ENCODE measurements at places on chromosomes 3 and 15.

DNA sequence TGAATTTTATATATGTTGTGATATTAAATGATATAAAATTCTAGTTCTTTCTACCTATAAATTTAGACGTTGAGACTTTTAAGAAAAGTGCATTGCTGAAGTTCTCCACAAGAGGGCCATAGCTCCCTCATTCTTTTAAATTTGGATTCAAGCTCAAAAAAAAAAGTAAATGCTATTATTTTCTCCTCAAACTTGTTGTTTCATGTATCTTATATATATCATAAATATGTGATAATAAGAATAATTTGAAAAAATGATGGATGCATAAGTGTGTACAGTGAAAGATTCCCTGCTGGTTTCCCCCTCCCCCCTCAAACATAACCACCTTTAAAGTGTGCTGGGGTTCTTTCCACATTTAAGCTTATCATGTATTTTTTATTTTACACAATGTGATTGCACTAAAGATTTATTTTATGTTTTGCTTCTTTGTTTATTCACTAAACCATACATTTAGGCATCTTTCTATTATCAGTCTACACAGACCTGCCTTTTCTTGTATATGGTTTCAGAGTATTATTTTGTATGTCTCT lies 769.4 kb upstream of the GOLIM4 start:
- peaks cover 12% of the 10 kb centered on the region for H3K4me1 ChIP-seq
- H3K27me3 ChIP-seq, result peaks cover 4% of the 10 kb centered on the region
- no peak overlapping the region for H3K4me3 ChIP-seq
- no peaks in the 10 kb centered on the region for H3K36me3 ChIP-seq
- no peak for DNase-seq
- no peak overlapping the region for H3K27ac ChIP-seq

- H3K27ac ChIP-seq, result no peak overlapping the region
- no peaks in the 10 kb centered on the region for H3K36me3 ChIP-seq
- peaks cover 51% of the 10 kb centered on the region for H3K4me1 ChIP-seq
- peaks cover 5% of the 10 kb centered on the region for H3K27me3 ChIP-seq
Observed at GRCh38 chr3:194079702-194080172, 56.2 kb upstream of the HES1 start.

DNA sequence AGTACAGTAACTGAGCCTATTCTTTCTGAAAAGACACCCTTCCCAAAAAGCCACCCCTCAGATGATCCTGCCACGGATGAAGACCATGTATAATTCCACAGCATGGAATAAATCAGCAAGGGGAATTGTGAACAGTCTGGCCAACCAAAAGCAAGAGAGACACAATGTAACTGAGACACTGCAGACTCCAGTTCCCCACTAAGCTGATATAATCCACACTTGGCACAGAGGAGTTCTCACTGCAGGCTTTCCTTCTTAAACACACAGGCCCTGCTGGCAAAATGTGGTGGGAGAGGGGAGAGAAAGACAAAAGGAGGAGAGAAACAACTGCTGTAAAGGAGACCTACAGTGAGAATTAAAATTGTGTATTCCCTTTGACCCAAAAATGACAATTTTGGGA lies 12.7 kb downstream of the GPR156 start:
- H3K4me1 ChIP-seq, result peaks cover 5% of the 10 kb centered on the region
- no peak for DNase-seq
- peaks cover 16% of the 10 kb centered on the region for H3K27me3 ChIP-seq
- H3K27ac ChIP-seq, result no peak overlapping the region

DNA sequence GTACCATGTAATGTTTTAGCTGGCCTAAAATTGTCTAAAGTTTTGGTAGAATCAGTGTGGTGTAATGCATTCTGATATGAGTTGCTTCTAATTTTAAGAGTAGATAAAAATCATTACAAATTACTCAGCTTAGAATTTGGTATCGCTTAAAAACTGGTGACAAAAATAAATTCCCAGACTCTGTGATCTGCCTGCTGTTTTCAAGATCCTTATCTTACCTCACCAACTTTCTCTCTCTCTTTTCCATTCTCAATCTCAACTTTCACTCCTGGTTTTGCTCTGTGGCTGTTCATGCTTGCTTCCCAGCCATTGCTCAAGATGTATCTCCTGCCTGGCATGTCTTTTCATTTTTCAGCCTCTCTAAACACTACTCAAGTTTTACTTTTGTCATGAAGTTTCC lies 45.7 kb downstream of the TCF12 start:
- peak overlapping the region; percentile 18 for H3K4me3 ChIP-seq
- no peaks in the 10 kb centered on the region for H3K27me3 ChIP-seq
- peaks cover 35% of the 10 kb centered on the region for H3K4me1 ChIP-seq
- peak overlapping the region; percentile 6 for H3K27ac ChIP-seq
- peaks cover 4% of the 10 kb centered on the region for H3K36me3 ChIP-seq

DNA sequence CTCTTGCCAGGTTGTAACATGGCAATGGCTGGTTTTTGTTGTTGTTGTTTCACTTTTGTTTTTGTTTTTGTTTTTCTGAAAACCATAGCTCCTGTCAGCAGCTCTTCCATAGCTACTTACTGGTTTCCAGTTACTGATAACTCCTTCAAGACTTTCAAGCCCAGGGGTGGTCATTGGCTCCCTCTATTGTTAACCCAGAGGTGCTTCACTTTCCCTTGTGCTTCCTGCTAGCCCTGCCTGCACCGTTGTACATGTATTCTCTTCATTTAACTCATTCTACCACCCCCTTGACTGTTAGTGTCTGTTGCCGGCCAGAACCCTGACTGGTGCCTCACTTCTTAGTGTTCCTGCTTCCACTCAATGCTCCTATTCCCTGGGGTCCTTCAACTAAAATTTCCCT lies 4.2 kb upstream of the TRAT1 start:
- DNase-seq, result no peak
- H3K27ac ChIP-seq, result no peak overlapping the region
- no peak overlapping the region for H3K4me3 ChIP-seq
- no peaks in the 10 kb centered on the region for H3K27me3 ChIP-seq
- no peaks in the 10 kb centered on the region for H3K36me3 ChIP-seq
- H3K4me1 ChIP-seq, result no peaks in the 10 kb centered on the region

DNA sequence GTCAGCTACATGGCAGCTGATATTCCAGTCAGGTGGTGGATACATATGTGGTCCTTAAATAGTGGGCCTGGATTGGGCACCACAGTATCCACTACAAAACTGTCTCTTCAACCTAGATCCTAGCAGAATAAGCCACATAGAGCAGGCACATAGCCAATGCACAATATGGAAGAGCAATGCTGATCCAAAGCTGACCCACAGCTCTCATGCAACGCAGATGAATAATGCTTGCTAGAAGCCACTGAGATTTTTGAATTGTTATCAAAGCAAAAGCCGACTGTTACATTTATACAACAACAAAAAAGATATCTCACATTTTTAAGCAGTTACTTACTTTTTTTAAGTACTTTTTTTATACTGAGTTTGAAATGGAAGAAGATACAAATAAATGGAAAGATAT lies 11.2 kb downstream of the CNTN3 start:
- H3K27ac ChIP-seq, result no peak overlapping the region
- no peak overlapping the region for H3K4me3 ChIP-seq
- no peaks in the 10 kb centered on the region for H3K36me3 ChIP-seq
- no peak for DNase-seq
- H3K27me3 ChIP-seq, result no peaks in the 10 kb centered on the region
- peaks cover 4% of the 10 kb centered on the region for H3K4me1 ChIP-seq

GRCh38 chr15:51302480-51302879 lies 35.9 kb downstream of the CYP19A1 start:
- H3K4me1 ChIP-seq, result no peaks in the 10 kb centered on the region
- no peak overlapping the region for H3K4me3 ChIP-seq
- DNase-seq, result no peak
- H3K27ac ChIP-seq, result no peak overlapping the region

GRCh38 chr15:90680371-90680935 lies 36.7 kb upstream of the BLM start:
- H3K27ac ChIP-seq, result no peak overlapping the region
- H3K4me3 ChIP-seq, result no peak overlapping the region
- H3K27me3 ChIP-seq, result no peaks in the 10 kb centered on the region
- DNase-seq, result no peak

DNA sequence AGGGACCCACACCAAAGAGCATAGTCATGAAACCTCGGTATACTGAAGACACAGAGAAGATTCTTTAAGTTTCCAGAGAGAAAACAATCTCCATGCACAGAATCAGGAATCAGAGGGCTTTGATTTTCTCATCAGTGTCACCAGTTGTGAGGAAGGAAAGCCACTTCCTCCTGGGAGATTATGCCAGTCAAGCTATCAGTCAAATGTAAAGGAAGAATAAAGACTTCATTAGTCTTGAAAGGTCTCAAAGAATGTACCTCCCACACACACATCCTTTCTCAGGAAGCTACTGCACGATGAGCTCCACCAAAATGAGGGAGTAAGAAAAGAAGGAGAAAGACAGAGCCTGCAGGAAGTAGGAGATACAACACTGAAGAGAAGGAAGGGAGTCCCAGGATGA lies 486.3 kb downstream of the SHQ1 start:
- no peaks in the 10 kb centered on the region for H3K36me3 ChIP-seq
- DNase-seq, result no peak
- no peaks in the 10 kb centered on the region for H3K4me1 ChIP-seq
- H3K27ac ChIP-seq, result no peak overlapping the region

- H3K4me1 ChIP-seq, result no peaks in the 10 kb centered on the region
- no peaks in the 10 kb centered on the region for H3K36me3 ChIP-seq
- no peaks in the 10 kb centered on the region for H3K27me3 ChIP-seq
- H3K4me3 ChIP-seq, result no peak overlapping the region
- no peak for DNase-seq
Observed at GRCh38 chr3:153373606-153374005, 211.6 kb downstream of the RAP2B start.

DNA sequence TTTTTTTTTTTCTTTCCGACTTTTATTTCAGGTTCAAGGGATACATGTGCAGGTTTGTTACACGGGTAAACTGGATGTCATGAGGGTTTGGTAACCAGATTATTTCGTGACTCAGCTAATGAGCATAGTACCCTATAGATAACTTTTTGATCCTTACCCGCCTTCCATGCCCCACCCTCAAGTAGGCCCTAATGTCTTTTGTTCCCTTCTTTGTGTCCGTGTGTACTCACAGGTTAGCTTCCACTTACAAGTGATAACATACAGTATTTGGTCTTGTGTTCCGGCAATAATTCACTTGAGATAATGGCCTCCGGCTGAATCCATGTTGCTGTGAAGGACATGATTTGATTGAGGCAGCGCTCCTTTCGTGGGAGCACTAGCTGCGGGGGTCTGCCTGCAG lies 402.8 kb upstream of the SGO1 start:
- H3K4me1 ChIP-seq, result peaks cover 8% of the 10 kb centered on the region
- no peaks in the 10 kb centered on the region for H3K27me3 ChIP-seq
- H3K36me3 ChIP-seq, result no peaks in the 10 kb centered on the region
- peak overlapping the region; percentile 44 for H3K27ac ChIP-seq

DNA sequence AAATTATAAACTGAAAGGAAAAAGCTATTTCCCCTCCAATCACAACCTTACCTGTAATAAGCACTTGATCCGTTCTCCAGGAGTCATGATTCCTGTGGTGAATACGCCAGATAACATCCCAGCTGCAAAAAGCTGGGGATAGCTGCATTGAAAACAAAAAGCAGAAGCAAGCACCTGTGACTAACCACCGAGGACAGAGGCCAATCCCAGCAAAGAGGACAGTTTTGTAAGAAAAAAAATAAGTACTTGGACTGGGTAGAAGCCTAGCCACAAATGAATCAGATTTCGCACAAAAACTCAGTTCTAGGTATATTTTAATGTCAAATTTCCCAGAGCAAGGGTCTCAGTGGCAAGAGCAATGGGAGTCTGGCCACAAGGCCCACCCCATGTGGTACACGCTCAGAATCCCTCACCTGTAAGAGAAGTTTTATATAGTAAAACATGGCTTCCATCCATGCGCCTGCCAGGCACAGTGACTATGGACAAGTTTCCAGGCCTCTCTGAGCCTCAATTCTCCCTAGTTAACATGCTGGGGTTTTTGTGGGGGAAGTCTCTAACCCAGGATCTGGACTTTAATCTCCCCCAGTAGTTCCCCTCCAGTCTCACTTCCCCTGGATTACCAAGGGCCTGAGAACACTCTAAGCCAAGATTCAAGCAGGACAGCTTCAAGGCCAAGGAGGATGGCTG lies 19.2 kb downstream of the SLC25A20 start:
- no peak overlapping the region for H3K27ac ChIP-seq
- H3K4me1 ChIP-seq, result no peaks in the 10 kb centered on the region
- H3K4me3 ChIP-seq, result no peak overlapping the region
- H3K36me3 ChIP-seq, result no peaks in the 10 kb centered on the region

DNA sequence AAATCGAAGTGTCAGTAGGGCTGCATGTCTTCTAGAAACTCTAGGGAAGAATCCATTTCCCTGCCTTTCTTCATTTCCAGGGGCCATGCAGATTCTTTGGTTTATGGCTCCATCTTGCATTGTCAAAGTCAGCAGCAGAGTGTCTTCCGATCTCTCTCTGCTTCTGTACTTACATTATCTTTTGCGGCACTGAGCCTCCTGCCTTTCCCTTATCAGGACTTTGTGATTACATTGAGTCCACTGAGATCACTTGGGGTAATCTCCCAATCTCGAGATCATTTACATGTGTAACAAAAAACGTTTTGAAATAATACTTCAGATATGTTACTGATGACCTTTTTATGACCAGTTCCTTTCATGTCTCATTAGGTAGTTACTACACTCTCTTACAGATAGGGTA lies 695.9 kb downstream of the NSUN3 start:
- no peak overlapping the region for H3K27ac ChIP-seq
- H3K36me3 ChIP-seq, result no peaks in the 10 kb centered on the region
- no peaks in the 10 kb centered on the region for H3K4me1 ChIP-seq

- no peak overlapping the region for H3K4me3 ChIP-seq
- H3K27me3 ChIP-seq, result no peaks in the 10 kb centered on the region
- no peak overlapping the region for H3K27ac ChIP-seq
- peaks cover 14% of the 10 kb centered on the region for H3K4me1 ChIP-seq
- peaks cover 5% of the 10 kb centered on the region for H3K36me3 ChIP-seq
Observed at GRCh38 chr3:44363591-44363990, 25.0 kb downstream of the TCAIM start.

GRCh38 chr15:39393575-39394335 lies 187.1 kb upstream of the THBS1 start:
- H3K27ac ChIP-seq, result no peak overlapping the region
- no peaks in the 10 kb centered on the region for H3K36me3 ChIP-seq
- H3K4me1 ChIP-seq, result no peaks in the 10 kb centered on the region
- H3K27me3 ChIP-seq, result peaks cover 15% of the 10 kb centered on the region

GRCh38 chr15:81886591-81886990 lies 159.2 kb downstream of the MEX3B start:
- H3K27me3 ChIP-seq, result no peaks in the 10 kb centered on the region
- no peak overlapping the region for H3K4me3 ChIP-seq
- H3K36me3 ChIP-seq, result no peaks in the 10 kb centered on the region
- H3K4me1 ChIP-seq, result peaks cover 16% of the 10 kb centered on the region

GRCh38 chr15:67135494-67135893 lies 70.1 kb downstream of the SMAD3 start:
- no peaks in the 10 kb centered on the region for H3K27me3 ChIP-seq
- peak overlapping the region; percentile 25 for H3K27ac ChIP-seq
- H3K4me3 ChIP-seq, result peak overlapping the region; percentile 49
- peaks cover 79% of the 10 kb centered on the region for H3K4me1 ChIP-seq
- H3K36me3 ChIP-seq, result peaks cover 8% of the 10 kb centered on the region
- DNase-seq, result no peak

Data from type B pancreatic cell (in vitro differentiated cells).